CD4-positive, alpha-beta T cell treated with Interleukin-15 for 4 hours (primary cell): ENCODE measurements at places on chromosomes 7 and 10.
A peak's percentile ranks its signal among the peaks of the same experiment; 100 is the strongest.

DNA sequence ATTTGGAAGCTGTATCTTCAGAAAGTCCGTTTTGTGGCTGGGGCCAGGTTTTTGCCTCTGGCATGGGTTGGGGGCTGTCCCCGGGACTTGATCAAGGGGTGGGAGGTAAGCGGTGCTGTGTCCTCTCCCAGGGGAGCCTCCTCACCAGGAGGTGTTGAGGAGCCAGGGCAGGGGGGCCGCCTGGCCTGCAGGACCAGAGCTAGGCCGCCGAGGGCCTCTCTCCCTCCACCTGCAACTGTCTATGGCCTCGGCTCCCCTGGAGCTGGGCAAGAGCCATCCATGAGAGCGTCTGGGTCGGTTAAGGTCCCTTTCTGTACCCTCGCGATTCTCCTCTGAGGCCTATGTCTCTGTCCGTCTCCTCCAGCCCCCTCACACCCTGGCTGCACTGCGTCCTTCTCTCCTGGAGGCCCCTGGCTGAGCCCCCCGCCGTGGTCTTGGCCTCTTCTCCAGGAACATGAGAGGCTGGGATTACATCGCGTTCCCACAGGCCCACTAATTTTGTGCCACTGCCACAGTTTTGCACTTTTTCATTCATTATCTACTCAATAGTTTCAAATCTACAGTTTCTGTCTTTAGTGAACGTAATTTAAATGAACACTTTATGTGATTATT is 20.6 kb downstream of the CALML5 start:
- DNase-seq, result no peak

DNA sequence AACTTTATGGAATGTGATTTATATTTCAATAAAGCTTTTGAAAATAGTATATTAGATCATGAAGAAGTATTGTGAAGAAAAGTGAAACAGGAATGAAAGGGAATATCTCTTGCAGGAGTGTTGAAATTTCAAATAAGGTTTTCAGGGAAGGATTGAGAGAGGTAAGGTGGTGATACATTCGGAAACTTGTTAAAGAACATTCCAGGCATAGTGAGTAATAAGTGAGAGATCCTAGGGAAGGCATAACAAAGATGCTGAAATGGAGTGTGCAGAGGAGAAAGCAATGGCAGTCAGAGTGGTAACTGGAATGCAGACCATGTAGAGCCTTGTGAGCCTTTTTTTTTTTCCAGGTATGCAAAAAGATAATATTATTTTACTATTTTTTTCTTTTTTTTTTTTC is 4.1 kb downstream of the OR9A4 start:
- DNase-seq, result no peak

DNA sequence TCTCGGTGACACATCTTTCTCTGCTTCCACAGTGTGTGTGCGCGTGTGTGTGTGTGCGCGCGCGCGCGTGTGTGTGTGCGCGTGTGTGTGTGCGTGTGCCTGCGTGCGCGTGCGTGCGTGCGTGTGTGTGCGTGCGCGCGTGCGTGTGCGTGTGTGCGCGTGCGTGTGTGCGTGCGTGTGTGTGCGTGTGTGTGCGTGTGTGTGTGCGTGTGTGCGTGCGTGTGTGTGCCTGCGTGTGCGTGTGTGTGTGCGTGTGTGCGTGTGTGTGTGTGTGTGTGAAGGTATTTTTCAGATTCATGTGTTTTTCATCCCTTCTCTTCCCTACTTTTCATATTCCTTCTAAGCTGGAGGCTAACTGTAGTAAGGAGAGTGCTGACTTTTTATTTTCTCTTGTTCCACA is 148.4 kb downstream of the CREB5 start:
- no peak for DNase-seq

- DNase-seq, result no peak
Measured at GRCh38 chr10:67668448-67668847, 27.5 kb downstream of the CTNNA3 start.

DNA sequence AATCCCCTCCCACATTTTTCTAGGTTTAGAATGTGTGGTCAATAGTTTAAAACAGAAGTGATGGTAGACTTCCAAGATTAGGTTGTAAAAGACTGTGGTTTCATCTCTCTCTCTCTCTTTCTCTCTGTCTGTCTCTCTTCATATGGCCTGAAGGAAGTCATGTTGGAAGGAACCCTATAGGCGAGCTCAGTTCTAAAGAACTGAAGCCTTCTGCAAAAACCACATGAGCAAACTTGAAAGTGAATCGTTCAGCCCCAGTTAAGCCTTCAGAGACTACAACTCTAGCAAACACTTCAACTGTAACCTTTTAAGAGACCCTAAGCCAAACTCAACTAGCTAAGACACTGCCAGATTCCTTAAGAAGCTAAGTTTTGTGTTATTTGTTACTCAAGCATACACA is 707.5 kb upstream of the LRRTM3 start:
- DNase-seq, result no peak

- DNase-seq, result no peak
Measured at GRCh38 chr10:113980408-113981087, 63.1 kb upstream of the ADRB1 start.

GRCh38 chr10:42490368-42490767 is 148.0 kb downstream of the ZNF33B start:
- DNase-seq, result no peak

DNA sequence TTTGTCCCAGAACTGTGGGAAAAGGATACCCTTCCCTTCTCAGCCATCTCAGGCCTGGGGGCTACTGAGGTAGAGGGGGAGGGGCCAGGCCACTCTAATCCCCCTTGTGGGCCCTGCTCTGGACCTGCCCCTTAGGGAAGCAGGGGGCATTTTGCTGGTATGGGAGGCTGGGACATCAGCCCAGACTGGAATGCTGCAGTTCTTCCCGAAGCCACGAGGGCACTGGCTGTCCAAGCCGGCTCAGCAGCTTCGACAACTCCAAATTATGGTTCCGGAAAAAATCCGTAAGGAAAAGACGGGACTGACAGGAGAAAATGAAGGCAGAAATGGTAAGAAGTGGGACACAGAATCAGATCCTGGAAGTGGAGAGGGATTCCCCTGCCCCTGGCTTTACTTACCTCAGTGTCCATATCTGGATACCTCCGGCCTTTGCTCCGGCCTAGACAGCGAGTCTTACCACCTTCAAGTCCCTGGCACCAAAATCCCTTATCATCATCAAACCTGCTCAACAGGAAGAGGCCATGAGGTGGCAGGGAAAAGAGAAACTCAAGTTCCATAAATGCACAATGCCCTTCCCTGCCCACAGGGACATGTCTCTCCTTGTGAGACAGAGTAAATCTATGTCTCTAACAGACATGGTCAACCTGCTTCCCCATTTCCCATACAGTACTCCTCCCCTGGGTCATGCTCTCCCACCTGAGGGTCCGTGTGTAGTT is 9.0 kb downstream of the NDST2 start:
- DNase-seq, result no peak

- no peak for DNase-seq
Measured at GRCh38 chr10:43076876-43077420, at the start of gene RET. TSS of gene RET (plus strand) at chr10:43077069. CDS start at chr10:43077259, 190 bp downstream.

DNA sequence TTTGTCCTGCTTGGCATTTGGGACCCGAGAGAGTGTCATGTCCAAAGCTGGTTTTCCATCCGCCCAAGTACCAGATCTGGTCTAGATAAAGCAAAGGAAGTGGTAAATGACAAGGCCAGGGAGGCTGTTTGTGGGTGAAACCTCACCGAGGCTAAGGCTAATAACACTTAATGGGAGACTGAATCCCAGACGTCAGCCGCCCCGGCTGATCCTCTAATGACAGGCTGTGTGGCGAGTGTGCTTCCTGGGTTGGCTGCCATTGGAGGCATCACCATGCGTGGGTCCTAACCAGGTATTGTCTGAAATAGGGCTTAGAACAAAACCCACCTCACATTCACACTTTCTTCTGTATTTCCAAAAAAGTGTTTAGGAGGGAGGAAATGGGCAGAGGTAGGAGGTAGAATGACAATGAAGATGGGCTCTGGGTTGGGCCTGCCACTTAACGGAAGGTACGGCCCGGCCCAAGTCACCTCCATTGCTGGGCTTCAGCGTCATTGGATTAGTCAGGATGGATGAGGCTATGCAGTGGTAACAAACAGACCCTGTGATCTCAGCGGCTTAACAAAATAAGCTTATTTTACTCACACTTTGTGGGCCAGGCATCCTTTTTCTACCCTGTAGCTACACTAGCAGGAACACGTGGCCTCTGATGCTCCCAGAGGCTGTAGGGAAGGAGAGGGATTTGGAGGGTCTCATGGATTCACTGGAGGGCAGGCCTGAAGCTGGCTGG is 59.7 kb downstream of the PROSER2 start:
- DNase-seq, result no peak

DNA sequence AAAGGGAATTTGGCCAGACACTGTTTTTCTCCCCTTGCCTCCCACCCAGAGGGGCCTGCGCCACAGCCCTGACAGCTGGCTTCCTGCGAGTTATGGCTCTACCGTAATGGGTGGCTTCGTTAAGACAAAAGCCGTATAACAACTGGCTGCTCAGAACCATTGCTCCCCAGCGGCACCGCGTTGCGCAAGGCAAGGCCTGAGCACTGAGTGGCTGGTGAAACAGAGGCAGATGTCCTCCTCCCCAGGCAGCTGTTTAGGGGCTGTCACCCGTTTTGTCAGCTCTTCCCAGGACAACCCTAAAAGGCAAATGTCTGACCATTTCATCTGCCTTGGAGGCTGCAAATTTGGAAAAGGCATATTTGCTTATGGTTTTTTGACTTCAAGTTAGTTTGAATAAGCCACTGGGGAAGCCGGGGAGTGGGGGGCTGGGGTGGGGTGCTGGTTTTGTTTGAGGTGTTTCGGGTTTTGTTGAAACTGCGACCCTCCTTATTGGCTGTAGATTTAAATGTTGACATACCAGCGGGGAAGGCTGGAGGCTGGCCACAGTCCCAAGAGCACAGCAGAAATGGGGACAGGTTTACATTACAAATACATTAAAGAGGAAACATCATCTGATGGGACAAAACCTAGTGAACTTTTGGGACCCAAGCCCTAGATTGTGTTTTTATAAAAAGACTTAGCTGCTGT is 681 bp upstream of the SPOCK2 start:
- peak; percentile 46 for DNase-seq

- DNase-seq, result no peak
Measured at GRCh38 chr7:44607141-44608068, 978 bp downstream of the OGDH start.

DNA sequence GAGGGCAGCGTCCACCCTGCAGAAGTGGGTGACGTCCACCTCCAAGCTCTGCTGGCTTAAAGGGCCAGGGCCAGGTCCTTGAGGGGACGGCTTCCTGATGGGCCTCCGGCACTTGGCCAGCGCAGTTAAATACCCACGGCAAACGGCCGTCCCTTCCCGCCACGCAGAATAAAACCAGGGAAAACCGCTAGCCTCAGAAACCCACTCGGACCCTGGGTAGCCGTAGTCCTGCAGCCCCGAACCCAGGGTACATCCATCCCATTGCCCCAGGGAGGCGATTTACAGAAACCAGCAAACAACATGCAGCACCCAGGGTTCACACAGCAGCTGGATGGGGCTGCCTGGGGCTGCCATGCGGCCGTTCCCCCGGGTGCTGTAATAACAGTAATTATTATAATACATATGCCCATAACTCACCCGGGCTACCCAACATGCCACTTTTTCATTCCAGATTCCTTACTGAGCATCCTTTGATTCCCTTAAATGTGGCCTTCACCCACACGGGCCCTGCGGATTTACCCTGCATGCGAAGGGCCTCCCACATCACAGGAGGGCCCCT is 81.5 kb upstream of the PDGFA start:
- DNase-seq, result no peak

- no peak for DNase-seq
Measured at GRCh38 chr7:146728141-146728540, 611.5 kb downstream of the CNTNAP2 start.

- DNase-seq, result no peak
Measured at GRCh38 chr7:5083311-5083711, 37.7 kb downstream of the RBAK start.

GRCh38 chr10:77212632-77213031 is 425.0 kb downstream of the KCNMA1 start:
- no peak for DNase-seq

GRCh38 chr7:78493401-78493800 is 694.8 kb downstream of the PHTF2 start:
- no peak for DNase-seq

DNA sequence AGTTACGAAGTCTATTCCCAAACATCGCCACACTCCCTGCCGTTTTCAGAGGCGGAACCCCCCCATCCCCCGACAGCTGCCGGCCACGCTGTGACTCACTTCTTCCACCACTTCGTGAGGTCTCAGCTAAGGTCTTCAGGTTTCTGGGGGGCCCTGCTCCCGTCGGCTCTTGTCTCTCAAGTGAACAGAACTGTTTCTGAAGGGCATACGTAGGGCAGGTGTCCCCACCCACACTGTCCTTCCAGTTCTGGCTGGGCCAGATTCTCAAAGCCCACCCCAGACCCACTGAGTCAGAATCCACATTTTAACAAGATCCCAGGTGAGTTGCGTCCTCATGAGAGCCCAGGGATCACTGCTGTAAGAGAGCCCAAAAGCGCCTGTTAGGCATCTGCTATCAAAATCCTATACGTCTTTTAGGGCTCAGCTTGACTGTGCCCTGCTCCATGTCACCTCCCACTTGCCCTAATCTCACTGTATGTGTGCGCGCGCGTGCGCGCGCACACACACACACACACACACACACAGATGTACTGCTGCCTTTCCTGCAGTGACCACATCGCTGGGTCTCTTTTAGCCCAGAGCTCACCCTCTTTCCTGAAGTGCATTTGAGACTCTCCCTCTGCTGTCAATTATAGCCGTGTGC is 78.8 kb downstream of the PROSER2 start:
- DNase-seq, result no peak

DNA sequence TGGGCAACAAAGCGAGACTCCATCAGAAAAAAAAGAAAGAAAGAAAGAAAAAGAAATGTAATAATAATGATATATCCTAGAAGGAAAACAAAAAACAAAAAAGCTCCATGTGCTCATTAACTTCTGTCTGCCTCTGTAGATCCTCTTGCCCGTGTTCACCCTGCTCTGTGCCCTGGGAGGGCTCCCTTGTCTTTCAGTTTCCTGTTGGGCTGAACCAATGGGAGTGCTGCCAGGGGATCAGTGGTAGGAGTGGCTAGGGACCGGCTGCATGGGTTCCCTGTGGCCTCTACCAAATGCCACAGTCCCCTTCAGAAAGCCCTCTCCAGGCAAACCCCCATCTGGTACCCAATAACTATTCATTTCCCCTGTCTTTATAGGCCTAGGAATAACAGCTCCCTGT is 51.8 kb upstream of the PARD3 start:
- no peak for DNase-seq

GRCh38 chr10:3992382-3993178 is 207.6 kb upstream of the KLF6 start:
- DNase-seq, result no peak

- DNase-seq, result no peak
Measured at GRCh38 chr10:102775201-102775934, 31.6 kb downstream of the WBP1L start.

GRCh38 chr10:113746217-113746957 is 5.1 kb upstream of the PLEKHS1 start:
- DNase-seq, result no peak
